ENCODE measurements at places on chromosomes 3 and 15.

DNA sequence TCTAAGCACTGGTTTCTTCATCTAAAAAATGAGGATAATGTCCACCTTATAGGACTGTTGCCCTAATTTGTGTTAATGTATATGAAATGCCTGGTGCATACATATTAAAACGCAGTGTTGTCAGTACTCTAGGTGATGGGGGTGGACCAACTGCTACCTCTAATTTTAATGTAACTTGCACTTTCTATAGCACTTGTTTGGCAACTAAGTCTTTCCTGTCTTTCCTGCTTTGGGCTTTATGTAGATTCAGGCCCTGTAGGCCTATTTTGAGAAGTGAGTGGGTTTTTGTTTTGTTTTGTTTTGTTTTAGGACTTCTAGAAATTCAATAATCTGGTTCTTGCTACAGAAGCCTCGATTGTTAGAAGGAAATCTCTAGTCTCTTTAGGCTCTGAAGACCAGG lies 21.2 kb downstream of the SLC7A14 start:
- DNase-seq = no peak

DNA sequence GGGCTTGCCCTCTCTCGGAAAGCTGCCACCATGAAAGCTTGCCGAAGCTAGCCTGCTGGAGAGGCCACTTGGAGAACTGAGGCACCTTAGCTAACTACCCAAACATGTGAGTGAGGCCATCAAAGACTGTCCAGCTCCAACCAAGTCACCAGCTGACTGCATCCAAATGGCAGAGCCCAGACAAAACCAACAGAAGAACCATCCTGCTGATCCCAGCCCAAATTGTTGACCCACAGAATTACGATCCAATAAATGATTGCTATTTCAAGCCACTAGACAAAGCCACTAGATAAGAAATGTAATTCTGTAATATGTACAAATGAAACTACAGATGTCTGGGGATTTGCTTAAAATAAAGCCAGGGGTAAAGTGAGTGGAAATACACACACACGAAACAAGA lies 109.8 kb upstream of the TRPM1 start:
- no peak for DNase-seq

DNA sequence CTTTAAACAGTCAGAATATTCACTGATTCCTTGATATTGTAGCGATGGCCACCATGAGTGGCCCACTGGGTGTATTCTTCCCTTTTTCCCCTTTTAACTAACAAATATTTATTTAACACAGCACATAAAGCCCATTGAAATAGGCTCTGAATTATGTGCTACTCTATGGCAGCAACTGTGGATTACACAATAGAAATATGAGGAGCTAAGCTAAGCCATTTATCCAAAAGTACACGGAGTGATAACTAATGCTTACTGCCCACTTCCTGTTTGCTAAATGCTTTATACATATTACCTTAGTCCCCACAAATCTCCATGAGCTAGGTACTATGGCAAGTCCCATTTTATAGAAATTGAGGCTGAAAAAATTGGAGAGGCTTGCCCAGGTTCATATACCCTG lies 17.9 kb downstream of the ILDR1 start:
- DNase-seq = no peak

DNA sequence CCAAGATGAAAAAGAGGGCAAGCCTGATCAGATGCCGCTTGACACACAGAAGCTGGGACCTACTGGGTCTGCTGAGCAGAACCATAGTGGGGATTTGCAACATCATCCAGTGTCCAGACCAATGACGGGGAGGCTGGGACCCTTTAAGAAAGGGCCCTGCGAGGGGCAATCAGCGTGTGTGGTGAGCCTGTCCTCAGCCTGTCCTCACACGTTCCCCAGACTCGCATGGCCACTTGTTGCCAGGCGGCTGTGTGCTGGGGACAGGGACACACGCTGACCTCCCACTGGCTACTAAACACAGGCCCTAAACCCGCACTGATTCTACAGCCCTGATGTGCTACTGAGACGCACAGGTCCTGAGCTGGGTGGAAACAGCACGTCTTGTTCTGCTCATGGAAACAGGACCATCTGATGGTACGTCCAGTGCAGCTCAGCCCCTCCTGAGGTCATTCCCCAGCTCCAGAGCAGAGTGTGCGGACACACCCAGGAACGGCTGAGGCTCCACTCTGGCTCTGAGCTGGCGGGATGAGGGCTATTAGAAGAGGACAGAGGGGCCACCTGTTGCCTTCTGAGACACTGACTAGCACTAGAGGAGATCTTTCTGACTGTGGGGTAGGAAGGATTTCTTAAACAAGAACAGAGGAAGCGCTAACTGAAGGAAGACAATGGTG lies 24.4 kb downstream of the PCSK6 start:
- DNase-seq = no peak

- no peak for DNase-seq
These were observed 959 bp upstream of the RASA2 start for GRCh38 chr3:141485641-141486495.

DNA sequence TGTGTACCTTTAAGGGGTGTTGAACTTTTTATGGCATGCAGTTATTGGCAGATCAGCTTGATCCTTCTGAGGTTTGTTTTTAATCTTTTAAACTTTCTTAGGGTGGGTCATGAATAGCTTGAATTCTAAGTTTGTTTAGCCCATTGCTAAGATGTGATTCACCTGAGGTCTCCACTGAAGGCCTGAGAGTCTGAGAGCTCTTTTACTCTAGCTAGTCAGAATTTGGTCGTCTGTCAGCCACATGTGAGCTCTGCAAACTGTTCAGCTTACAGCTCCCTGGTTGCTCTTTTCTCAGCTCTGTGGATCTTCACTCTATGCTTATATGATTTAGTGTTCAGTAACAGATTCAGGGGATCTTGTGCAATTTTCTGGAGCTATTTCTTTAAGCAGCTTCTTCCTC lies 161.3 kb downstream of the ABHD5 start:
- no peak for DNase-seq

DNA sequence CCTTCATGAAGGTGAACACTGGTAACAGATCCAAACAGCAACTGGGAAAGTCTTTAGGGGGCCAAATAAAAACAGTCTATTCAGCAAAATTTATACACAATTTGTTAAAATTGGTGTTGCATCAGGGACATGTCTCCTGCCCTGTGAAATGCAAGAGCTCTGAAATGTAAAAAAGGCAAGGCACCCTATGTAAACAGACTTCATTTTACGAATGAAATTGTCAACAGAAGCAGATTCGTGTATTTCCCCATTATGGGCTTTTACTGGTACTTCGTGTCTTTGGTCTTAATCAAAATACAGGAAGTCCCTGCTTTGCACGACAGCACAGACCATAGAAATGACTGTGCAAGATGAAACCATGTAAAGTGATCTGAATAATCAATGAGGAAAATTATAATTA lies 127.3 kb upstream of the THBS1 start:
- no peak for DNase-seq

GRCh38 chr3:13188181-13188779 lies 115.1 kb upstream of the IQSEC1 start:
- no peak for DNase-seq

DNA sequence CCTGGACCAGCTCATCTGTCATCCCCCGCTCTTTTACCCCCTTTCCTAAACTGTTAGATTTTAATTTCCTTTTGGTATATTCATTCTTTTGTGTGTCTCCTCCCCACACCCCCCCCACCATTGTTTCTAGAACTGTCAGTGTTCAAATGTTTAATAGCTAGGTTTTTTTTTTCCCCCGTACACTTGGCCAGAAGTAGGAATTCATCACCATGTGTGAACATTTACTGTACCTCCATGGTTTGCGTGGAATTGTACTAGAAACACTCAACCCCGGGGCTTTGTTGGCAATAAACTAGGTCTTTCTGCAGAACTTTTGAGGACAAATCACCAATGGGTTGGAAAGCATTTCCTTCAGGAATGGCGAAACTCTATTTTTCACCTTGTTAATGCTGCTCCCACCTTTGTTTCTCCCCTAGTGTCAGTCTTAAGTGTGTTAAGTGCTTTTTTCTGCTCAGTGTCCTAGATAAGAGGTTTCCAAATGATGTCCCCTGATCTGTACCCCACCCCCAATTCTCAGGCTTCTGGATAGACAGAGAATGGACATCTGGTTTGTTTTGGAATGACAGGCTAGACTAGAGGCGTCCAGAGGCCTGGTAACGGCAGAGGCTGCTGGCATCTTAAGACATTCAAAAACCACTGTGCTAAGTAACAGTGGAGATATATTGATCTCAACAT lies 76.8 kb downstream of the SMAD3 start:
- DNase-seq = no peak

DNA sequence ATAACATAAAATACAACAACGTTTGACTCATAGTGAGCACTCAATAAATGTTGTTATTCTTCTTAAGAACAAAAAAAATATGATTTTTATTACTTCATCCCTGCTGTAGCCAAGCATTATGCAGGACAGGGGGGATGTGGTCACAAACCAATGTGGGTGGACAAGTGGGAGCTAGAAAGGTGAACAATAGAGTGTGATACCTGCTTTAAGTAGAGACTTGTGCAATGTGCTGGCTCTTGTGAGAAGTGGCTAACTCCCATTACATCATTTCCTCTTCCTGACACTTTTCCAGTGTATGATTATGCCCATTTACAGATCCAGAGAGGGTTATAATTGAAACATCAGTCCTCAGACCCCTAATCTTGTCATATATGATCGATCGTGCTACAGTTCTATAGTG lies 193.6 kb downstream of the UBE2E2 start:
- DNase-seq = no peak

DNA sequence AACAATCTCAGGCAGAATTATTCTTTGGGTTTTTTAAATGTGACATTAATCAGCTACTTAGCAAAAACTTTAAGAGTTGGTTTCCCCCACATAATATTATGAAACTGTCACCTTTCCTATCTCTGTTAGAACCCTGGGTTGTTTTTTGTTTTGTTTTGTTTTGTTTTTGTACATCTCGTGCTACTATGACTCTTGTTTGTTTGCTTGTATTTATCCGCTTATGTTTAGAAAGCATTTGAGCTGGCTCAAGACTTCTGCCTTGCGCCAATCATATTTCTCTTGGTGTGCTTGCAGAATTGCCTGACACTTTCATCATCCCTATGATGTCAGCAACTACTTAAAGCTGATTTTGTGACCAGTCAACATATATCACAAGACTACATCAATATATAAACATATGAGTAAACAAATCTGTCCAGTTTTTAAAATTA lies 116.9 kb downstream of the DCLK3 start:
- no peak for DNase-seq

- no peak for DNase-seq
These were observed 38.0 kb downstream of the RAB7A start for GRCh38 chr3:128763967-128764366.

DNA sequence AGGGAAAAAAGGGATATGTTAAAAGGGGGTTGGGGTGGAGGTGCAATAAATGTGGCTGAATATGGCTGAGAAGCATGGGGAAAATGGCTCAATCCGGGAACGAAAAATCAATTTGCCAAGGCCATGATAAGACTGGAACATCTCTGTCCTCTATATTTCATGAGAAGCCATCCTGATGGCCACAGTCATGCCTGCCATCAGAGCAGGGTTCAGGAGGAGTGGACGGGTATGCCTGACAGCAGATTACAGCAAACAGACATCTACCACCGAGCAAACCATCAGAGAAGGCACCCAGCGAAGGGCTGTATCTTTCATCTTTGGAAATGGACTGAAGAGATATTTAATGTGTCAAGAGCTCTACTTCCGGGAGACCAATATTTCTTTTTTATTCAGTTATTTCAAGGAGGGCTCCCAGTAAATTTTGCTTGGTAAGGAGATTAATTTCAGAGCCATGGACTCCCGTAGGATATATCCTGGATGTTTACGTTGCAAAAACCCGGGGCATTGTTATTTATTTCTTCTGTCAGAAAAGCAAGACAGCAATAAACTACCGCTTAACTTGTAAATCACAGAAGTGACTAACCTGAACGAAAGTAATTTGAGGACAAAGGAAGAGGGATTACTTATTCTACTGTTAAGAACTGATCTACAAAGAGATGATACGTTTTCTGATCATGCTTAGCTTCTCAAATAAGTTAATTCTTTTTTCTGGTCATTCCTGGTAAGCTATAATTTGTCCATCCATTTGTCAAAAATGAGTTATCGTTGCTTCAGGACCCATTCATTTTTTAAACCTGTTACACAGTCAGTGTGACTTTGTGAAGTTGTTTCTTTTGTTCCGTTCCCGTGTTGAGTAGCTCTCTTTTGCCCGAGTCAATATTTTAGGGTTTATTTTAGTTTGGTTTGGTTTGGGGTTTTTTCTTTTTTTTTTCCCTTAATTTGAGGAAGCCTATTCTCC lies 80.6 kb upstream of the CHD2 start:
- DNase-seq = peak; percentile 63

- no peak for DNase-seq
These were observed 2.2 kb downstream of the C15orf62 start for GRCh38 chr15:40772014-40772413.

DNA sequence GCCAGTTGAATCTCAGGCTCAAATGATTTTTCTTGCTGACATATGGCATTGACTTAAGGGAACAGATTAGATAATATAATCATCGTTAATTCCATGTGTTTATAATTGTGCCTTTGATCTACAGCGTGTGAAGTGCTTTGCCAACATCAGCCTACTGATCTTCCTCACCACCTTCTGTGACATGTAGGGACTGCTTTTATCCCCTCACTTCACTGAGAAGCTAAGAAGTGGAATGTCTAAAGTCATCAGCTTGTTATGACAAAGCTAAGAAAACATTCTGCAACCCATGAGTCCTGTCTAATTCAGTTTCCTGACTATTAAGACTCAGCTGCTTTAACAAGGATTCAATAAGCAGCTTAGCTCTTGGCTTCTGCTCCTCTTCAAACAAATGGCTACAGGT lies 106.0 kb downstream of the MYH15 start:
- DNase-seq = no peak

DNA sequence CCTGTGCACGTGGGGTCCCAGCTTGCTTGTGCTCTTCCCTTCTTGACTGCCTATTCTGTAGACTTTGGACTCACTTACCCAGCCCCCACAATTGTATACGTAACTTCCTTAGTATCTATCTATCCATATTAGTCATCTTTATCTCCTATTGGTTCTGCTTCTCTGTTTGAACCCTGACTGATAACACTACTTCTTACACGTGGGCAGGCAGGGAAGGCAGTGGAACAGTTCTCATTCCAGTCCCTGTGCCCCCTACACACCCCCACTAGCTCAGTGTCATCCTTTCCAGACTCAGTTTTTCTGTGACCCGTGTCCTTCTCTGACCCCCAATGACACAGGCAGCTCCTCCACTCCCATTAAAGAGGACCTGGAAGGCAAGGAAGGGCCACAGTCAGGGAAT lies 74.2 kb upstream of the FBN1 start:
- no peak for DNase-seq

GRCh38 chr3:134640872-134641470 lies 9.9 kb downstream of the KY start:
- DNase-seq = peak; percentile 51

DNA sequence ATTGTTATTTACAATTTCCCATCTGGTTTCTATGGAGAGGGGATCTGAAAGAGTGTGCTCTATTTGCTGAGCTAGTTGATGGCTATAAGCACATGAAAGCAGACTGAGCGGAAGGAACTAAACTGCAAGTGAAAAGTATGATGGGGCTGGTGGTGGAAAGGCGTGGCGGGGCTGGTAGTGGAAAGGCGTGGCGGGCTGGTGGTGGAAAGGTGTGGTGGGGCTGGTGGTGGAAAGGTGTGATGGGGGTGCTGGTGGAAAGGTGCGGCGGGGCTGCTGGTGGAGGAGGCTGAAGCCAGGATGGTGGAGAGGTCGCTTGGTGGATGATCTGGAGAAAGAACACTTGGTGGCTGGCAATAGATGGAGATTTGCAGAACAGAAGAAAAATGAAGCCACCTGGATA lies 136.7 kb downstream of the FMN1 start:
- no peak for DNase-seq

Data from Ammon's horn (tissue), 1 donor.